Stimulated activated CD4-positive, alpha-beta T cell treated with anti-CD3 and anti-CD28 coated beads, Interleukin-1b, Interleukin-23, amount 100 ng/mL, for 1 hour (primary cell): ENCODE measurements at places on chromosomes 7 and 10.

- no peak for DNase-seq
Observed at GRCh38 chr7:42272793-42273665, 36.0 kb upstream of the GLI3 start.

DNA sequence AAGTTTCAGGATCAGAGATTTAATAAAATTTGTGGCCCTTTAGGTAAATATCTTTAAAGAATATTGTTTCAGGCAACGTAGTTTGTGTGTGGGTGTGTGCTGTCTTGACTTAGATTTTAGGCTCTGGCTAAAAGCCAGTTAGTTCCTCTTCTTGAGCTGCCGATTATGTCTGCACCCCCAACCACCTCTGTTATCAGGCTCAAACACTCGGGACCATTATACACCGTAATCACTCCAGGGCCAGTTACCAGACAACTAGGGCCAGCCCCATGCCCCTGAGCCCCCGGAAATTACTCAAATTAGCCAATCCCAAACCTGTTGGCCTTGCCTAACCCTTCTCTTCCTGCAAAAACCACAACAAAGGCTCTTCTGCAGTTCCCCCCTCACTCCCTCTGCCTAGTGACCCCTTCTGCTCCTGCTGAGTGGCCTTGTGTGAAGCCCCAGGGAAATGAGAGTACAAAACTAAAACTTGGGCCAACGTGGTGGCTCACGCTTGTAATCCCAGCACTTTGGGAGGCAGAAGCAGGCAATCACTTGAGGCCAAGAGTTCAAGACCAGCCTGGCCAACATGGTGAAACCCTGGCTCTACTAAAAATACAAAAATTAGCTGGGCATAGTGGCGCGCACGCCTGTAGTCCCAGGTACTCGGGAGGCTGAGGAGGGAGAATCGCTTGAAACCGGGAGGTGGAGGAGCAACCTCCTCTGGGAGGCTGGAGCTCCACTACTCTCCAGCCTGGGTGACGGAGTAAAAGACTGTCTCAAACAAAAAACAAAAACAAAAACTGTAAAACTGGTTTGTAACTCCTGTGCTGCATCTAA is 9.2 kb upstream of the HNRNPF start:
- DNase-seq: no peak

GRCh38 chr10:43682956-43683355 is 34.3 kb upstream of the ZNF32 start:
- DNase-seq: no peak

DNA sequence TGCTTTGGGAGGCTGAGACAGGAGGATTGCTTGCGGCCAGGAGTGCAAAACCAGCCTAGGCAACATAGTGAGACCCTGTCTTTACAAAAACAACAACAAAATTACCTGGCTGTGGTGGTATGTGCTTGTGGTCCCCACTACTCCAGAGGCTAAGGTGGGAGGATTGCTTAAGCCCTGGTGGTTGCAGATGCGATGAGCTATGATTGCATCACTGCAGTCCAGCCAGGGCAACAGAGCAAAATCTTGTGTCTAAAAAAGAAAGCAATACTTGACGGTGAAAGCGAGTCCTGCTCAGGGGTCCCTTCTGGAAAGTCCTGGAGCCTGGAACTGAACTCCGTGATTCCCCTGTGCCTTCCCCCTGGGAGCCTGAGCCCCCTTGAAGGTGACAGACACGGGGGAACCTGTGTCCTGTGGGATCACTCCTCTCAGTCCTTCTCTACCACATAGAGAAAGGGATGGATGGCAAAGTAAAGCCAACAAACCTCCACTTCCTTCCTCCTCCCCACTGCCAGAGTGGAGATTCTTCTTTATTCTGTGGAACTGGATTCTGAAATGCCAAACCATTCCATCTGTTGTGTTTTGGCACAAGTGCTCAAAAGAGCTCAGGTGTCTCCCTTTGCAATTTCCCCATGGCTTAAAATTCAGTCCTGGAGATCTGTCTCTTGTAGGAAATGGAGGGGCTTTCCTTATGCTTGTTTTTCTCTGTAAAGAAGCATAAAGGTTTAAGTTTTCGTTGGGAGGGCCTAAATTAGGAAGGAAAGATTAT is 50.6 kb downstream of the KIAA1217 start:
- no peak for DNase-seq

DNA sequence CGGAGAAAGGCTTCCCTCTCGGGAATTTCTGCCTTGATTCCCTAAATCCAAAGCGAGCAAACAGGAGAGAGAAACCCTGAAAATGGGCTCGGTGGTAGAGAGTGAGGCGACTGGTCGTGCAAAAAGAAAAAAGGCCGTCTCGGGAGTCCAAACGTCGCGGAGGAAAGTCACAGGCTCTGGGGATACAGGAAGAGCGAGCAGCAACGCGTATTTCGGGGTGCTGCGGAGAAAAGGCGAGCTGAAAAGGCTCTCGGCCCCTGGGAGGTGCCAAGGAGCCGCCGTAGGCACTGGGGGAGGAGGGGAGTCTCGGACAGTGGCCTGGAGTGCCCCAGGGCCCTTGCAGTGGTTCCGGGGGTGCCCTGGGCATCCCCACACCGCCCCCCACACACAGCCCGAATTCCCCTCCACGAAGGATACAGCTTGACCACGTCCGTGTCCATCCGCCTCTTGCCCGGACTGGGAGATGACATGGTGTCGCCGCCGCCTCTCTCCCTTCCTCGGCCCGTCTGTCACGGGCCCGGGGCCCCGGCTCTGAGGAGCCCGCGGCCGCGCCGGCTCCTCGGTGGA is 591 bp downstream of the UBE2H start:
- DNase-seq: no peak

GRCh38 chr7:20650782-20651181 is 35.3 kb downstream of the ABCB5 start:
- DNase-seq: no peak

DNA sequence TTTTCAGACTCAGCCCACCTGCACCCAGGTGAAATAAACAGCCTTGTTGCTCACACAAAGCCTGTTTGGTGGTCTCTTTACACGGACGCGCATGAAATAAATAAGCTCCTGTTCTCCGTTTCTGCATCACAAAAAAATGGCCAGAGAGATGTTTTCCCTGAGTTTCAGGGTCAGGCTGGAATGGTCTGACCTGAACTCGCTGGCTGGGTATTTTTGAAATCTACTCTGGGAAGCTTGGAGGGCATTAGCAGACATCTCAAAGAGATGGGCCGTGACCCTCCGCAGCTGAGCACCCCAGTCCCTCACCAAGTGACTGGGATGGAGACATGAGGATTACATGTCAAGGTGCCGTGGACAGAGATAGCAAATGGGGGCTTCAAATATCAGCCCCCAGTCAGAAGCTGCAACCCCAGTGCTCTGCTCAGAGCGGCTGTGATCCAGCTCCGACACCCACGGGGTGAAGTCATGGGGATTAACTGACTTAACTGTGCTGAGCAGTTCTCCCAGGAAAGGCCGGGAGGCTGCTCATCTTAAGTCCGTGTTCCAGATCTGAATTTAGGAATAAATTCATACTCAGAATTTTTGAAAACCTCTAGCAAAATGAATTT is 22.3 kb downstream of the CALML5 start:
- no peak for DNase-seq

DNA sequence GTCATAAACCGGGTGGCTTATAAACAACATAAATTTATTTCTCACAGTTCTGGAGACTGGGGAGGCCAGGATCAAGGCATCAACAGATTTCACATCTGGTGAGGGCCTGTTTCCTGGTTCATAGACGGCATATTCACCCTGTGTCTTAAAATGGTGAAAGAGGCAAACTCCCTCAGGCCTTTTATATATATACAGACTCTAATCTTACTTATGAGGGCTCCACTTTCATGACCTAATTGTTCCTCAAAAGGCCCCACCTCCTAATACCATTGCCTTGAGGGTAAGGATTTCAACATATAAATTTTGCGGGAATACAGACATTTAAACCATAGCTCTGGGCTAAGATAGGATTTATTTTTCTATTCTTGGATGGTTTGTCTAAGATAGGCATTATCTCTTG is 187.2 kb downstream of the PPP1R3A start:
- no peak for DNase-seq

DNA sequence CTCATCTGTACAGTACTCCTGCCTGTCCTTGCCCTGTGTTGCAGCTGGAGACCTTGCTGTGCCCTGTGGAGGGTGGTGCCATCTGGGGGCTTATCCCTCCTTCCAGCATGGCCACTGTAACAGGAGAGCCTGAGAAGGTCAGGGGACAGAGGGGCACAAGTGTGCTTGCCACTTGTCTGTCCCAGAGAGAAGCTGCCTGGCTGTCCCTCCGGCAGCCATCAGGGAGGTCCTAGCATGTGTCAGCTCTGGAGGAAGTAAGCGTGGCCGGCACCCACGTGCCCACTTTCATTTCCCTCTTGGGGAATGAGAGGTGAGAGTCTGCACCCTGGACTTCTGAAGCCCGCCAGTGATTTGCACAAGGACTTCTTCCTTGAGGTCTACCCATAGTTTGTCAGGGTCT is 97.0 kb upstream of the PPIF start:
- DNase-seq: no peak

- DNase-seq: no peak
Observed at GRCh38 chr10:2478656-2479055, 588.7 kb upstream of the PFKP start.

GRCh38 chr10:113997428-113997827 is 46.2 kb upstream of the ADRB1 start:
- no peak for DNase-seq
